Activated T-helper 1 cell treated with anti-CD3 and anti-CD28 coated beads, Interleukin-12 subunit alpha, Interleukin-12 subunit beta, Interleukin-2, Interleukin-4 antibody, amounts not matched to agents 30 ng/mL and 10 ng/mL and 1 ng/mL, durations not matched to agents 14 hours and 24 hours and 36 hours (primary cell): ENCODE measurements at places on chromosomes 2 and 18.

DNA sequence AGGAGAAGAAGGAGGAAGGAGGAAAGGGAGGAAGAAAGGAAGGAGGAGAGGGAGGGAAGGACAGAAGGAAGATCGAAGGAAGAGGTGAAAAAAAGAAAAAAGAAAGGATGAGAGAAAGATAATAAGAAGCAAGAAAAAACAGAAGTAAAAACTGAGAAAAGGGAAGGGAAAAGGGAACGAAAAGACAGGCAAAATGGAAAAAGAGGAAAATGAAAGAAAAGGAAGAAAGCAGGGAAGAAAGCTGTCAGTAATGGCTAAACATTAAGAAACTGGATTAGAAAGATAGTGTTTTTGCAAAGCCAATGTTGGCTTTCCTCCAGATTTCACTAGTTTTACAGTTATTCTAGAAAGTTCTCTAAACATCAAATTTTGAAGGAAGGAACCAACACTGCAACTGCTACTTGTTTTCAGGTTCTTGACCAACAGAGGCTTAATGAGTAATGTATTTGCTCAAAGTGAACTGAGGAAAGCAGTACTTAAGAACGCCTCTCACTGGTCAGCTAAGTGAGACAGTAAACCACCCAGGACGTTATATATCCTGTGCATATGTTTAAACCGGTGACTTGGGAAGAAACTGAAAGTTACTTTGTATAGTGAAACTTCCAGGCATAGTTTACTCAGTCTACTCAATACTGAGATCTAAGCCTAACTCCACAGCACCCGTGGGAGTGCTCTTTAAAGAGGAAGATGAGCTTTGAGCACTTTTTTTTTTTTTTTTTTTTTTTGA, 286.2 kb upstream of the TRIB2 start:
- DNase-seq = peak; percentile 8

- no peak for DNase-seq
Observed at GRCh38 chr2:211033765-211034164, 477.4 kb downstream of the CPS1 start.

DNA sequence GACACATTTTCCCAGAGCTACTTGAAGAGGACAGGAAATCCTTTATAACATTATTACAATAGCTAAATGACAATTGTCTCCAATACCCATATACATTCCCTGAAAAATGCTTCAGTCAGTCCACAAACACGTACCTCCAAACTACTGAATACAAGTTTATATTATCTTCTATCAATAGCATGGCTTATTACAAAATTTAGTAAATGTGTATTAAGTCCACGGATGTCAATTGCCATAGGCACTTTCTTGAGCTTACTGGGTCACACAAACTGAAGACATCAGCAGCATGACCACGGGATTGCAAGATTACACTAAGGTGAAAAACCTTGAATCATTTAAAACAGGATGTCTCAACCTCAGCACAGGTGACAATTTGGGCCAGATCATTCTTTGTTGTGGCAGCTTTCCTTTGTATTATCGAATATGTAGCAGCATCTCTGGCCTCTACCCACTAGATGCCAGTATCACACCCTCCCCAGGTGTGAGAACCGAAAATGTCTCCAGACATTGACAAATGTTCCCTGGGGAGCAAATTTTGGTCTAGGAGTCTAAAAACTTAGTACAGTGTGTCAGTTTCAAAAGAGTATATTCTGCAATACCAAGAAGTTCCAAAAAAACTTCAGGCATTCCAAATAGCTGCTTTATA, 1.4 kb downstream of the MBD2 start:
- peak; percentile 37 for DNase-seq

DNA sequence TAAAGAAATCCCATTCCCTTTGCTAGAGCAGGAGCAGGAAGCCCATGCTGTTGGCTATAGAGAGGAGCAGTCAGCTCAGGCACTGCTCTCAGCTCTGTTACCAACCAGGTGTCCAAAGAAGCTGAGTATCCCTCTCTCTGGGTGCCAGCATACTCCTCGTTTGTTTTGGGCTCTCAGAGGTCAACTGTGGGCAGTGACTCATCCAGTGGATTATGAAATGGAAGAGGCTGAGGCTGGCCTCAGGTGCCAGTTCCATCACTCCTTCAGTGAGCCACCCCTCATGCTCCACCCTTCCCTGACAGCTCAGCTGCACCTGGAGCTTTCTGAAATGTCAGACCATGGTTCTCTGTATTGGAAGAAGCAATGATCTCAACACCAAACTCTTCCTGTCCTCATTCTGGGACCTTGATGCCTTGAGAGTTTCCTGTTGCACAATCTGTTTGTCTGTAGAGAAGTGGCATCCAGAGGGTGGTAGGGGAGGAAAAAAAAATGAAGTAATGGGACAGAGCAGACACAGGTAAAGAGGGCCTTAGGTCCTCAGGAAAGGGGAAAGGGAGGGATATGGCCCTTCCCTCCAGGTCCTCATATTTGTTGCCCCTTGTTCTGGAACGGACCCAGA, 31.2 kb upstream of the EN1 start:
- DNase-seq = no peak

DNA sequence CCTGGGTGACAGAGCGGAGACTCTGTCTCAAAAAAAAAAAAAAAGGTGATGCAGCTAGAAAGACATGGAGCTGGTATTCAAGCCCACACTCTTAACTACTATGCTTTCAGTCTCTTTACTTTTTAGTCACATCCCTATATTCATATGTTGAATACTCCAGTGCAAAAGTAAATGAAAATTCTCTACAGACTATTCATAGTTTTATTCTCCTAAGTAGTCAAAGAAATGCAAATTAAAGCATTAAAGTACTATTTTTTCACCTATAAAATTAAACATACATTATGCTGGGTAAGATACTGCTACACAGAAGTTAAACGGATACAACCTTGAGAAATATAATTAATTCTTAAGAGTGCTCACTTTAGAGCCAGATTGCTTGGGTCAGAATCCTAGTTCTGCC, 7.6 kb downstream of the CUL3 start:
- no peak for DNase-seq

- no peak for DNase-seq
Observed at GRCh38 chr18:77191071-77191751, 58.4 kb upstream of the GALR1 start.

- DNase-seq = no peak
Observed at GRCh38 chr2:151476287-151476686, 66.6 kb downstream of the RIF1 start.

- DNase-seq = no peak
Observed at GRCh38 chr18:3221496-3221895, 1.7 kb upstream of the MYOM1 start.

DNA sequence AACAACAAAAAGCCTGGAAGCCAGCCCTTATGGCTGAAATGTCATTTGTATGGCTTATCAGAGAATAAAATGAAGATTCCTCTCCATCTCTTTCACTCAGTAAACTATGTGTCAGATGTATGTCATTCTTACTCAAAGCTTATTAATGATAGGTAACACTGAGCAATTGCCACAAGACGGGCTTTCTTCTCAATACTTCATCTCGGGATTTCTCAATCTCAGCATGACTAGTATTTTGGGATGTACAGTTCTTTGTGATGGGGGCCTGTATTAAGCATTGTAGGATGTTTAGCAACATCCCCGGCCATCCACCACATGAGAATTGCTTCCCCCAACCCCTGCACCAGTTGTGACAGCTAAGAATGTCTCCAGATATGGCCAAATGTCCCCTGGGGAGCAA, 80.2 kb downstream of the MREG start:
- no peak for DNase-seq

- DNase-seq = no peak
Observed at GRCh38 chr2:123717636-123718334, 307.3 kb upstream of the CNTNAP5 start.

- no peak for DNase-seq
Observed at GRCh38 chr2:14492920-14493503, 139.5 kb upstream of the LRATD1 start.

DNA sequence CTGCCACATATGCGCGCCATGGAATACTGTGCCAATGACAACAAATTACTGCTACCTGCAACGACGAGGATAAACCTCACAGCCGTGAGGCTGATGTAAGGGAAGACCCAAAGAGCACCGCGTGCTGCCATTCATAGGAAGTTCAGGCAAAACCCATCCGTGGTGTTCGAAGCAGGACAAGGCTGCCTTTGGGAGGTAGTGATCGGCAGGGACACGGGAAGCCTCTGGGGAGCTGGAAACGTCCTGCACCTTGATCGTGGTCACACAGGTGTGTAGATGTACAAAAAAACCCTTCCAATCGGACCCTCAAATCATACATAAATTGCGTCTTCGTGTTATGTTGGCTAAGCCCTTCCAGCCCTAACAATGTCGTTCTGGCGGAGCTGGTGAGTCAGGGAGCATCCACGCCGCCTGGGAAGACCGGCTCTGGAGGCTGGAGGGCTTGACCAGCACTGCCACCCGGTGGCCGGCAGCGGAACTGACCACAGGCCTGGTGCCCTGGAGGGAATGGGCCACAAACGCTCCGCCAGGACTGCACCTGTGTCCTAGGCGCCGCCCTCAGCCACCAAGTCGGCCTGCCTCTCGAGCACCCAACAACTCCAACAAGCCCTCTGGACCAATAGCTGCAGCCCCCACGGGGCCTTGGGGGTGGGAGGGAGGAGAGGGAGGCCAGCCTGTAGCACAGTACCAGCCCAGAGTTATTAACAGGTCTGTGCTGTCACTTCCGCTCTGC, 4.1 kb upstream of the NEURL3 start:
- peak; percentile 46 for DNase-seq

DNA sequence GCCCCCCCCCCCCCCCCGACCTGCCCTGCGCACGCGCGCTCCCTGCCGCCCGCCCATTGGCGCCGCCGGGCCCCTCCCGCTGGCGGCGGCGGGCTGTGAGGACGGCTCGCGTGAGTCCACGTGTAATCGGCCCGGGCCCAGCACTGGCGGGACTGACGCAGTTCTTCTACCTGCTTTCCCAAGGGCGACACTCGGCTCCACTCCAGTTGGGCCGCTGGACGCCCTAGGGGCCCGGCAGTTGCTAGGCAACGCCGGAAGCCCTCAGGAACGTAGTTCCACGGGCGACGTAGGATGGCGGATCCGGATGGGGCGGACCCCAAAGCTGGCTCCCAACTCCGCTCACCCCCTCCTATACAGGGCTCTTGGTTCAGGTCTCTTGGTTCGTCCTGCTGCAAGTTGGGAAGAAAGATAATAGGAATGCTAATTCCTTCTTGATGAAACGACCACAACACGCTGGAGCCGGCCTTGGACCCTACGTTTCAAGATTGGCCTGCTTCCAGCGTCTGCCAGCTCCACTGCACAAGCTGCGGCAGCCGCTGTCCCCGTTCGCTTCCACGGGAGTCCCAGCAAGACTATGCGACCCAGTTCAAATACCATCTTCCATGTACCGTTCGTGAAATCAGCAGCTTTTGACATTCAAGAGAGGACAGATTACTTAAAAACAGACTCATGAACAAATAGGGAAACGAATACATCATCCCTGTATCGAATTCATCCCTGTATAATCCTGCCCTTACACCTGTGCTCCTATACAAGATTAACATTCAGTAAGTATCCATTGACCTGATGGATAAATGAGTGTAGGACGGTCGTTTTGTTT, 415 bp upstream of the MCFD2 start:
- DNase-seq = peak; percentile 76

DNA sequence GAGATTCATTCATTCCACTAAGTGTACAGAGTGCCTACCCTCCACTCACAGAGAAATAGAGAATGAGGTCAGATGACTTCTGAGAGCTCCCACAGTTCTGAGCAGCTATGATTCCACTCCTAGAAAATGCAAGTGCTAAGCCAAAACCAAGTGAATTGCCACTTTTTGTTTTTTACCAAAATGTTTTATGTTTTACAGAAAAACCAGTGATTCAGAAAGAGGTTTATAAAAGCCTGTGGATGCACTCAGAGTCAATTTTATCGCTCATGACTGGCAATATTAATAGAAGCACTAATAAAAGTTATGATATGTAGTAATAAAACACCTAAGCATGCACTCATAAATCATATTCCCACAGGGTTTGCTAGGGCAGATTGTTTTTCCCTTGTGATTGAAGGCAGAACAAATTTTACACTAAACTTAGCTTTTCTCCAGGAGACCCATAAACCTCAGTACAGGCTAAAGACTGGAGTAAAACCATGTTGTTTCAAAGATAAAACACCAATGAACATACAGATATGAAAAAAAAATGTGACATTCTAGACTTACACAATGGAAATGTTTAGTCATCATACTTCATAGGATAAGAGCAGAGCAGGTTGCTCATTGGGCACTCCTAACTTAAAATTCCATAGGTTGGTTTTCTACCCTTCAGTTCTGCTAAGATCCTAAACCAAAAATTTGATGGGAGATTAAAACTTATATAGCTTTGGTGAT, 67.5 kb downstream of the PDK1 start:
- DNase-seq = no peak

- no peak for DNase-seq
Observed at GRCh38 chr2:47870641-47871540, 35.4 kb downstream of the FBXO11 start.

DNA sequence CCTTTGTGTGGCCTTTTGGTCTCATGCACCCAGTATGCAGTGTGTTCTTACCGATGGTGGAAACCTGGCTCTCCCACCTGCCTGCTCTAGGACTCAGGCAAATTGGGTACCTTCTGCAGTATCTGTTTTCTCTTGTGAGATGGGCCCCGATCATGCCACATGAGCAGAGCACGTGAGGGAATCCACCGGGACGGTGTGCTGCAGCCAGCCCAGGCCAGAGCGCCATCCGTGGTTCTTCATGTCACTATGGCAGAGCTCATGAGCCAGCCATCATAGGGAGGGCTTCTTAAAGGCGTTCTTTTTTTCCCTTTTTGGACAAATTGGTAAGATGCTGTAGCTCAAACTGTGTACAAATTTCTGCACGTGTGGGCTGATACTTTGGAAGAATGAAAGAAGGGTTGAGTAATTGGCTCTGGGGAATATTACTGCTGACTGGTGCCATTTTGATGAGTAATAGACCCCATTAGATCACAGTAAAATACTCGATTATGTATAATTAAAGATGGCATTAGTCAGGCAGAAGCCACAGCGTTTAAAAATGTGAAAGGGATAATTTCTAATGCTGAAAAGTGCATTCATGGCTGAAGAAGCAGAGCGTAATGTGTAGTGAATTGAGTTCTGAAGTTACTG, 19.2 kb downstream of the SH3RF3 start:
- DNase-seq = no peak

DNA sequence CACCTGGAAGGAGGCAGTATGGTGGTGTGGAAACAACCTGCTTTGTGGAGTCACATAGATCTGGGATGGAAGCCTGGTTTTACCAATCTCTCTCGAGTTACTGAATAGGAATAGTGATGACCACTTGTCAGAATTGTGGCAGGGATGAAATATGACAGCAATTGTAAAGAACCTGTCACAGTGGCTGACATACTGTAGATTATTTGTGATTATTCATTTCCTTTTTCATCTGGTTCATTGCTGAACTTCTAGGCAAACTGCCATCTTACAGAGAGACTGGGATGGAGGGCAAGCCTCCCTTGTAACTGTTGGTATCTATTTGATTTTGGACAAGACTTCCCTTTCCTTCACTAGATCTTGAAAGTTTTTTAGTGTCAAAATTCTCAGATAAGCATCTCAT, 42.0 kb downstream of the FMNL2 start:
- DNase-seq = no peak
